ENCODE measurements at places on chromosomes 2 and 18.

GRCh38 chr18:12946549-12947284 lies 1.1 kb upstream of the SEH1L start:
- peak; percentile 37 for DNase-seq

DNA sequence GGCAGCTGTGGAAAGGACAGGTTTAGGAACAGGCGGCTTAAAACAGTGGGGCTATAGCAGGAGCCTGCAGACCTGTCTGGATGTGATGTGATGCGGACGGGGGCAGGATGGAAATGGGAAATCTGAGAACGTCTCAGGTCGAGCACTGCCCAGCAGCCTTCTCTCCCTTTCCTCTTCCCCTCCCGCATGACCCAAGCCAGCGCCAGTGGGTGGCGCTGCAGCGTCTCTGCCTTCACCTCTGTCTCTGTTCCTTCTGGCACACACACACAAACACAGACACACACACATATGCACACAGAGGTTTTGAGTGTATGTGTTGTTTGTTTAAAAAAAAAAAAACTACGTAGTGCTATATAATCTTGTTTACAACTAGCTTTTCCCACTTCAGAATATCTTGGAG lies 82.0 kb upstream of the SLC66A3 start:
- no peak for DNase-seq

GRCh38 chr2:241417626-241418025 lies 61.5 kb downstream of the FARP2 start:
- DNase-seq: no peak

- no peak for DNase-seq
Observed at GRCh38 chr2:170396799-170397459, 219.0 kb downstream of the MYO3B start.

- DNase-seq: no peak
Observed at GRCh38 chr2:168915441-168916330, 14.6 kb downstream of the G6PC2 start.

DNA sequence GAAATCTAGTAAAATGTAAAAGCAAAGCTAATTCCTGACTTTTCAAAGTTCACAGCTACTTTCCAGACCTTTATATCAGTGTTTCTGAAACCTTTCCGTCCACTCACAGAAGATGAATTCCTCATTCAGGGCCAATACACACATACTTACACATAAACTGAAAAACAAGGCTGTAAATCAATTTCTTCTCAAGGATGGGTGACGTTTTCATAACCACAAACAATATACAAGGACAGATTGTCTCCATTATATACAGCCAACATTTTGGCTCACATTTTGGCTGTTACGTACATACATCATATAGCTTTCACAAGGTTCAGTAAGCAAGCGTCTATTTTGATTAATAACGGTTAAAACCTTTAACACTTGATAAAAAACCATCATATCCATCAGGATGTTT lies 1.4 kb downstream of the RPRD1A start:
- DNase-seq: no peak
